ENCODE measurements at places on chromosomes 7 and 10.
A peak's percentile ranks its signal among the peaks of the same experiment; 100 is the strongest.

GRCh38 chr7:47422611-47423010, 159.3 kb downstream of the TNS3 start:
- no peak for DNase-seq

DNA sequence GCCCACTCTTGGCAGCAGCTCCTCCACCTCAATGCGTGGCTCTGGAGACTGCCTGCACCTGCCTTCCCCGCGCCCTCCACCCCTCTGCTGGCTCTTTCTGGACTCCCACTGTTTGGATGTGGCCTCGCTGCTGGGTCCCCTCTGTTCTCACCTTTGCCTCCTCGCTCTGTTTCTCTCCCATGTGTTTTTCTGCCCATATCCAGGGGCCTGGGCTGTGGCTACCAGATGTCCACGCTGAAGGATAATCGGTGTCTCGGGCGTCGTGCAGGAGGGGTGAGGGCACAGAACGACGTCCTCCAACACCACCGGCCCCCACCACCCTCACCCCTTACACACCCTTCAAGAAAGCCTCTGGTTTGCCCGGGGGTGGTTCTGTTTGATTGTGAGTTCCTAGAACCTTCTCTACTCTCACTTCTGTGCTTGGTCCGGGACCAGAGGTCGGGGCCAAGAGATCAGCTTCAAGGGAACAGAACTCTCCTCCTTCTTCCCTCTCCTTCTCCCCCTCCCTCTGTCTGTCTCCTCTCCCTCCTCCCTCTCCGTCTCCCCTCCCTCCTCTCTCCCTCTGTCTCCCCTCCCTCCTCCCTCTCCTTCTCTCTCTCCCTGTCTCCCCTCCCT, 31.7 kb downstream of the AP5Z1 start:
- DNase-seq: no peak

DNA sequence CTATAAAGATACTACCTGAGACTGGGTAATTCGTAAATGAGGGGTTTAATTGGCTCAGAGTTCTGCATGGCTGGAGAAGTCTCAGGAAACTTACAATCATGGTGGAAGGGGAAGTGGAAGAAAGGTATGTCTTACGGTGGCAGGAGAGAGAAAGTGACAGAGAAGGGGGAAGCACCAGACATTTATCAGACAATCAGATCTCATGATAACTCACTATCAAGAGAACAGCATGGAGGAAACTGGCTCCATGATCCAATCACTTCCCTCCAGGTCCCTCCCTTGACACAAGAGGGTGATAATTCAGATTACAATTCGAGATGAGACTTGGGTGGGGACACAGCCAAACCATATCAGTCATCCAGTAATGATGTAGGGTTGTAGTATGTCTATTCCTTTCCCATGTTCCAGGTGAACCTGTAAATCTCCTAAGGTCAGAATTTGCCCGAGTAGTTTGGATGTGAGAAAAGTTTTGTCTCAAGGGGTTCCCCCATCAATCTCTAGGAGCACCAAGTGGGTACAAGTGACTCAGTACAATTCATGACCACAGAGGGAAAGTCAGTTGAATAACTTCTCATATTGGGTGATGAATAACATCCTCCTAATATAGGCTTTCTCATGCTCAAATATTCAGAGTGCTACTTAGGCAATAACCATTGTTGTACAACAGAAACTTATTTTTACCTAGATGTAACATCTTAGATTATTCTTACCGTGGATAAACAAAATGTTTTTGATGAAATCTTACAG, 39.7 kb upstream of the MTPN start:
- no peak for DNase-seq

DNA sequence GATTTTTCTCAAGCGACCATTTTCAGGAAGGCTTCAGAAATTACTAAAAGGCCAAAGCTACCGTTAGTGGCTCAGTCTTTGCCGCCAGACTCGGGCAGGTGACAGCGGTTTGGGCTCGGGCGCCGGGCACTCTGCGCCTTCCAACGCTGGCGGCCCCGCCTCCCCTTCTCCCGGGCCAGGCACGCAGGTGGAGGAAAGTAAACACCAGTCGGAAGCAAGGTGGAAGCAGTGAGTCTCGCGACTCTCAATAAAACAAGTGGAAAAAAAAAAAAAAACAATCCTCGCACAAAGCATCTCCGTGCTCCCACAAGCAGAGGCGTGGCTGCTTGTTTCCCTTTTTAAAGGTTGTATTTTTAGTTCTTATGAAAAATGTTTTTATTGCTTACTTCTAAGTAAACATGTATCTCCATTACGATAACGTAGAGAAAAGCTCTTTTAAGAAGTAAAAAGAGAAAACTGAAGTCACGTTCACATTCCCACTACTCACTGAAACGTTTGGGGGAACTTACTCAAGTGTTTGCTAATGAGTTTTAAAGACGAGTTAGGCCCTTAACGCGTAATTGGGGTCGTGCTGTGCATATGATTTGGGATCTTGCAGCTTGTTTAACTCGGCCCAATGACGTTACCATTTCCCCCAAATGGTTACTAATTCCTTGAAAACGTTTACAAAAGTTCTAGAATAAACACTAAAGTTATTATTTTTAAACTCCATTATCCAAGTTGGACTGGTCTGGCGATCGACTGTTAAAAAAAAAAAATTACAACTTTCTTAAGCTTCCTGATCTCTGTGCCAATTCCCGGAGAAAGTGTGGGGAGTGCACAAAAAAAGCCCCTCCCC, 864 bp downstream of the CDCA7L start:
- peak; percentile 57 for DNase-seq

GRCh38 chr7:25405736-25406135, 177.4 kb upstream of the NPVF start:
- no peak for DNase-seq

GRCh38 chr10:28241741-28242399, 61.0 kb downstream of the MPP7 start:
- DNase-seq: peak; percentile 38

All from stimulated activated naive CD8-positive, alpha-beta T cell treated with anti-CD3 and anti-CD28 coated beads, Interleukin-15, Interleukin-2, amounts not matched to agents 100 U/mL and 50 U/mL, for 24 hours (primary cell).